Adrenal gland (tissue), 19 donors: ENCODE measurements at places on chromosomes 3 and 15.

DNA sequence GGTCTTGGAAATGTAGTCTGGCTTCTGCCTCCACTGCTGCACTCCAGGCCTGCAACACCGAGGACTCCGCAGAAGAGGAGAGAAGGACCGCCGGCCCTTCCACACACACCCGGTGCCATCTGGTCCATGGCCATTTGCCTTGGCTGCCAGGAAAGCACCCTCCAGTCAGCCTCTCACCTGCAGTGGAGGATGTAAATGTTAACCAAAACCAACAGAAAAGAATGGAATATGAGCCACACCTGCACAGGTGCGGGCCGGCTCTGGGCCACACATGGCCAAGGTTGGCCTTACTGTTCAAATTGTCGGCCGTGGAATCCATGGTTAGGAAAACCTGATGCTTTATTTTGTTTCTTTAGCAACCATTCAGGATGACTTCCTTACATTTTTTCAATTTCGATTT lies 178.3 kb upstream of the C2CD4B start:
- DNase-seq = no peak

DNA sequence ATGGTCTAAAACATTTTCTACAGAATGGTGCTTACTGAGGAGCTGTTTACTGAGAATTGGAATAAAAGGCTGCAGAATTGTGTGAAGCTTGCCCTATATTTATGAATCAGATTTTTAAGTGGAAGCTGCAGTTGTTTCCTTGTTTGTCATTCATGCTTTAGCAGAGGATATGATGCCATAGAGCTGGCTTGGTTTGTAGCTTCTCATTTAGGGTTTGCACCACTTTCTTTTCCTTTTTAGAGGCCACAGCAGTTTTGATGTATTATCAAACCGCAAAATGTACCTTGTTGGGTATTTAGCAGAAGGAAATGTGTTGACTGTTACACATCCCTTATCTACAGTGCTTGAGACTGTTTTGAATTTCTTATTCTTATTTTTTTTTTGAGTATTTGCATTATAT lies 66.2 kb downstream of the RASA2 start:
- no peak for DNase-seq

DNA sequence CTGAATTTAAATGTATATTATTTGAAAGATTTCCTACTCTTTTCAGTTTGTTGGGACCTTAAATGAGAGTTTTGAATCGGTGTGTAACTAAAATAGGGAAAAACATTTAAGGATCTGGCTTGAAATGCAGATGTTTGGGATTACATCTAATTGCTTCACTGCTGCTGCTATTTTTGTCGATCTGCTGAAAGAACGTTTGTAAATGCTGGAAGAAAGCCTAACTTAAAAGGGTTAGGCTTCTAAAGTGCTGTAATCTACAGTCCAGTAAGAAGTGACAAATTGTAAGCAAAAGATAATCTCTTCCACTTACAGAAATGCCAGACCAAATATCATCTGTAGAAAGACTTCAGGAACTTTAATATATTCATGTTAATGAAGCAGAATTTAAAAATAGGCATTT lies 691.6 kb downstream of the ZNF385D start:
- DNase-seq = no peak

DNA sequence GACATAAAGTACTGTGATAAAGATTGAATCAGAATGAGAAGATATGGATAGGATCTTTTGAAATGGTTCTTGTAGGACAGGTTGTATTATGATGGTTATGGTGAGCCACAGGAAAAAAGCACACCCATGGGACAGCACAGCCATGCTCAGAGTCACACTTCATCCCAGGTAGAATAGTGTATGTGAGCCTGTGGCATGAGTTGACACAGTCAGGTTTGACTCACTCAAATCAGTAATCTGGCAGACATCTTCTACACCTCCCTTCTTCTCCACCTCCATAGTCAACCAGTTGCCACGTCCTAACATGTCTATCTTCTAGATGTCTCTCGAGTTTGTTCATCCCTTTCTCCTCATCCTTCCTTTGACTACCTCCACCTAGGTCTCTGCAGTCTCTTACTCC lies 176.0 kb downstream of the RBMS3 start:
- no peak for DNase-seq

DNA sequence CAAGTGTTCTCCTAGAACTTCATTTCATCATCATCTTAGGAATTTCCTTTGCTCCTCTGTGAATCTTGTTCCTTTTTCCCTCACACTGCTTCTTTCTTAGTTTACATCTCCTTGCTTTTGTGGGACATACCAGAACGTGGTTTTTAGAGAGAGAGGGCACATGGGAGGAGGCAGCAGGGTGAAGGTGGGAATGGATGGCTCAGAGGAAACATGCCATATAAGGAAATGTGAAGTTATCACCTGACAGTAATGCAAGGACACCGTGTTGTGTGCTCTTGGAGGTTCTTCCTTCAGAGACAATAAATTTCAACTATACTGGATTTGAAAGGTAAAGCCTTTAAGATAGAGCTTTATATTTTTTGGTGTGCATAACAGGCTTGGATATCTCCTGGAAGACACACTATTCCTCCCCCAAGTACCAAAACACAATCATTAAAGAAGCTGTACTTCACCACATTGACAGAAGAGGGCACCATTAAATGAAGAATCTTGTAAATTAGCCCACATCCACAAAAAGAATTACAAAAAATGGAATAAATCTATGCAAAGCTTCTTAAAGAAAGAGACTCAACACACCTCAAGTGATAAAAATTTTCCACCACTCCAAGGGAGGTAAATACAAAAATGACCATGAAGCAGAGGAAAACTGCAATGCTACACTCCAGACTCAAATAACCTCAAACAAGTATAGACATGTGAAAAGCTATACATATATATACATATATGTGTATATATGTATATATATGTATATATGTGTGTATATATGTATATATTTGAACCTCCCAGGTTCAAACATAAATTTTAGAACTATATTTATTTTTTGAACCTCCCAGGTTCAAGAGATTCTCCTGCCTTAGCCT lies 26.1 kb downstream of the RPL39L start:
- DNase-seq = no peak

DNA sequence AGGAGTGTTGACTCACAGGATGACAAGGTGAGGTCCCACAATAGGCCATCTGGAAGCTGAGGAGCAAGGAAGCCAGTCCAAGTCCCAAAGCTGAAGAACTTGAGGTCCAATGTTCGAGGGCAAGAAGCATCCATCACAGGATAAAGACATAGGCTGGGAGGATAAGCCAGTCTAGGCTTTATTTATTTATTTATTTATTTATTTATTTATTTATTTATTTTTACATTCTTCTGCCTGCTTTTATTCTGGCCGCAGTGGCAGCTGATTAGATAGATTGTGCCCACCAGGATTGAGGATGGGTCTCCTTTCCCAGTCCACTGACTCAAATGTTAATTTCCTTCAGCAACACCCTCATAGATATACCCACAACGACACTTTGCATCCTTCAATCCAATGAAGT lies 472.2 kb upstream of the DPPA4 start:
- DNase-seq = no peak

DNA sequence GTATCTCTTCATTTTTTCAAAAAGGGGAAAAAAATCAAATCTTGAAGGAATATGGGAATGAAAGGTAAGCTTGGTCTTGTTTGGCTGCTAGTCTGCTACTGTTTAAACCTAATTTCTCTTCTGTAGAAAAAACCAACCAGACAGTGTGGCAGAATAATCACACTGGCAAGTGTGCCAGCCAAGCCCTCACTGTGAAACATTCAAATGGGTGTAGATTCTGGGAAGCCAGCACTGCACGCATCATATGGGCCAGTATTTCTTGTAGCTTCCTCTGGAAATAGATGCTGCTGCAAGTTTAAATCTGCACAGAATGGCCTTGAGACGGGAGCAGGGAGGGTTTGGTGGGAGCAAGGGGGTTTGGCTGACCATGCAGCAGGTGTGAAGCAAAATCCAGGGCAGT lies 62.1 kb downstream of the POMGNT2 start:
- no peak for DNase-seq

GRCh38 chr3:88151358-88151757 lies 1.6 kb downstream of the C3orf38 start:
- no peak for DNase-seq

- no peak for DNase-seq
Observed at GRCh38 chr3:161977850-161978249, 481.2 kb downstream of the OTOL1 start.

GRCh38 chr15:83588441-83588840 lies 65.5 kb upstream of the ADAMTSL3 start:
- DNase-seq = no peak

DNA sequence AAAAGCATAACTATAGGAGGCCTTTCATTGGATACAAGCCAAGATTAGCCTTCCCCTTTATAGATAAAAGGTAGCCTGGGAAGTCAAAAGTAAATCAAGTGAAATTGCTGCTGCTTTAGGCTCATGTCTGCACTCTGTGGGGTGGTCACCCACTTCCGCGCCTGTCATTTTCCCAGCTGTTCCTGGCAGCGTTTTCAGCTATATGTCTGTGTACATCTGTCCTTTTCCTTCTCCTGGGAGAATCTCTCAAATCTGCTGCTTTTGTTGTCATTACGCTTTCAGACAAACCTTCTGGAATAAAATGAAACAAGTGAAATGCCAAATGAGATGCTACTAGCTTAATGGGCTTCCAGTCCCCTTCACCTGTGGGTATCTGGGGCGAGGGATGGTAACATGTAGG lies 211.8 kb downstream of the MCTP2 start:
- no peak for DNase-seq

DNA sequence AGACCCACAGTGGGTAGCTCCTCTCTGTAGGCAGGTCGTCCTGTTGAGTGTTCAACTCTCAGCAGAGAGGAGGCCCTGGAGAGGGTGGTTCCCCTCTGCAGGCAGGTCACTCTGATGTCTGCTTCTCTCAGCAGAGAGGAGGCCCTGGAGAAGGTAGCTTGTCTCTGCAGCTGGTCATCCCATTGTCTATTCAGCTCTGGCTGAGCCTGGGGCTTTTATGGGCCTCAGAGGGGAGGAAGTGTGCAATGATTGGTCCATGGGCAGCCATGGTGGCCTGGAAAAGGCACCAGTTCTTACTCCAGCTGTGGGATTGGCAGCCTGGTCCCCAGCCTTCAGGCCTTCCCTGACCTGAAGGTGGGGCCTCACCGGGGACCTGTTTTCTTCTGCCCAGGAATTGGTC lies 52.9 kb downstream of the PPCDC start:
- no peak for DNase-seq

GRCh38 chr3:161199926-161200325 lies 21.2 kb upstream of the NMD3 start:
- DNase-seq = no peak

GRCh38 chr15:60101416-60101815 lies 97.3 kb downstream of the FOXB1 start:
- no peak for DNase-seq

DNA sequence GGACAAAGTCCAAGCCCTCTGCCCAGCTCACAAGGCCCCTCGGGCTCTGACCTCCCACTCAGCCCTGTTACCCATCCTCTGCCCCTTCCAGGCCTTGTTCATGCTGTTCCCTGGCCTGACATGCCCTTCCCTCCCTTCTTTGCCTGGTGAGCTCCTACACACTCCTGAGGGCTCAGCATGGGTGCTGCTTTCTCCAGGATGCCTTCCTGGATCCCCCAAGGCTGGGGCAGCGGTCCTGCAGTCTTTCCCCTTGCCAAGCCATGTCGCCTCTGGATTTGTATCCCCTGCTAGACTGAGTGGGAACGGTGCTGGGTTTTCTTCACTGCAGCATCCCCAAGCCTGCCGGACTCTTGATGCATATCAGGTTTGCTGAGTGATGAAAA lies 35.9 kb downstream of the FAM3D start:
- no peak for DNase-seq

- no peak for DNase-seq
Observed at GRCh38 chr15:51936105-51936478, 35.5 kb downstream of the LEO1 start.

GRCh38 chr3:145359040-145359439 lies 801.9 kb downstream of the PLOD2 start:
- DNase-seq = no peak

DNA sequence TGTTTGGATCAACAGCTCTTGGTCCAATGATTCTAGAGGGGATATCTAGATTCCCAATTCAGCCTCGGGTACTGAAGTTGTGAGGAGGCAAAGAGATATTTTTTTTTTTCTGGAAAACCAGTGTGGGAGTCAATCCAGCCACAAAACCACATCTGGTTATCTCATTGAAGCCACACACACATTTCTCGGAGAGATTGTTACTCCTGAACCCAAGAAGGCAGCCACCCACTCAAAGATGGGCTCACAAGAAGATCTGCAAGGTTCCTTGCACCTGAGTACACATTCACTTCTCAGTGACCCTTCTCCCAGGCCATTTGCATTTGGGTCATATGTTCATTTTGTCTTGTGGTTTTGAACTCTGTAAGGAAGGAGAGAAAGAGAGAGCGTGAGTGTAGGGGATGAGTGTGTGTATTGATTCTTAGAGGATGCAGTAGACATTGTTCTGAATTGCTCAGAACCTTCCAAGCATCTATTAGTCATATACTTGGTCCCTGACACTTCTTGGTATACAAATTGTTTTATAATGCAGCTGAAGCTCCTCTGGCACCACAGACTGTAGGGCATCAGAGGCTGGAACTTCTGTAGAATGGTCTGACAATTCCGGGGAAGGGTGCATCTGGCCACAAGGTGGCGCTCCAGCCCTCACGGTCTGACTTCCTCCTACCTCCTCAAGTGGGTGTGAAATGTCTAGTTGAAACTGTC lies 39.3 kb upstream of the TRA2B start:
- DNase-seq = peak; percentile 82

- no peak for DNase-seq
Observed at GRCh38 chr3:153026026-153026425, 136.0 kb upstream of the RAP2B start.

DNA sequence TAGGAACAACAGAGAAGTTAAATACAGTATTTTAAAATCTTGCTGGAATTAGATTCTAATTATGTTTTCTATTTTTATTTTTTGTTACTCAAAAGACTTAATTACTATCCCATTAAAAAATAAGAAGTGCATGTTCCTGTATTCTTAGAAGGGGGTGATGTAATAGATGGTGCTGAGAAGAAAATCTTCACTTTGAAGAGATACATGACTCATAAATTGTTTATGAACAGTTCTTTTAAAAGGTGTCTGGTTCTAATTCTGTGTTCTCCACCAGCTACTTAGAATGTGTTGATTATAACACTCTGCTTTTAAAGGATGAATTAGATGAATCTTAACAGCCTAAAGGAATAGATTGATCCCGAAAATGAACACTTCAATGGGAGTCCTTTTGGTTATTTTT lies 8.2 kb downstream of the RCN2 start:
- DNase-seq = no peak
